ENCODE measurements at places on chromosomes 7 and 10.

GRCh38 chr7:43211693-43212092, 99.2 kb downstream of the HECW1 start:
- no peak for DNase-seq

GRCh38 chr7:27737616-27738015, 2.3 kb upstream of the TAX1BP1 start:
- DNase-seq = no peak

- no peak for DNase-seq
Measured at GRCh38 chr7:45601816-45602540, 27.8 kb downstream of the ADCY1 start.

- DNase-seq = no peak
Measured at GRCh38 chr7:78530351-78530750, 731.8 kb downstream of the PHTF2 start.

DNA sequence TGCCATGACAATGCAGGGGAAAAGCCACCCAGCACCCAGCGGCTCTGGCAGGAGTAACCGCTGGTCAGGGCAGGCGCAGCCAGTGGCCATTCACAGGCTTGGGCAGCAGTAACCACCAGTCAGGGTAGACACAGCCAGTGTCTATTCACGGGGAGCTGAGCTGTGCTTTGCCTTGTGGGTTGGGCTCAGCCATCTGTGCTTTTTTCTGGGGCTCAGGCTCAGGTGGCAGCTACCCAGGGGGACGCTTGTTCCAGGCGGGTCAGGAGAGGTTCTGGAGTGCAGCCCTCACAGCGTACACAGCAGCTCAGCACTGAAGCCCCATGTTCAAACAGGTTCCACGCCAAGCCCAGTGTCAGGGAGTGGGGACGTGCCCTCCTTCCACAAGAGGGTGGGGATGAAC, 28.5 kb downstream of the FOXL3 start:
- no peak for DNase-seq

DNA sequence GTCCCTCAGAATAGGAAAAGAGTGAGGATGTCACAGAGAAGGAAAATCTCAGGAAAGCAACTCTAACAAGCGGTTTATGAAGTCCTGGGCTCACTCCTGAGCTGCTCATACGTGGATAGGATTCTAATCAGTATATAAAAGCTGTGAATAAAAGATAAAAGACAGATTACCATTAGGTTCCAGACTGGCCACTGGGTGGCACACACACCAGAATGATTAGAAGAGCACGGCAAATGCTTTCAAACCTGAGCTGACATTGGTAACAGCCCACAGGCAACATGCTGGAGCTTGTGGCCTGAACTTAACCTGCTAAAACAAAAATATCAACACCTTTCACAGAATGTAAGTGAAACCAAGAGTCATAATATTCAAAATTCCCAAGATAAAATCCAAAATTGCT, 370.8 kb downstream of the GRID1 start:
- no peak for DNase-seq

- no peak for DNase-seq
Measured at GRCh38 chr10:76282061-76283025, 850.9 kb downstream of the LRMDA start.

DNA sequence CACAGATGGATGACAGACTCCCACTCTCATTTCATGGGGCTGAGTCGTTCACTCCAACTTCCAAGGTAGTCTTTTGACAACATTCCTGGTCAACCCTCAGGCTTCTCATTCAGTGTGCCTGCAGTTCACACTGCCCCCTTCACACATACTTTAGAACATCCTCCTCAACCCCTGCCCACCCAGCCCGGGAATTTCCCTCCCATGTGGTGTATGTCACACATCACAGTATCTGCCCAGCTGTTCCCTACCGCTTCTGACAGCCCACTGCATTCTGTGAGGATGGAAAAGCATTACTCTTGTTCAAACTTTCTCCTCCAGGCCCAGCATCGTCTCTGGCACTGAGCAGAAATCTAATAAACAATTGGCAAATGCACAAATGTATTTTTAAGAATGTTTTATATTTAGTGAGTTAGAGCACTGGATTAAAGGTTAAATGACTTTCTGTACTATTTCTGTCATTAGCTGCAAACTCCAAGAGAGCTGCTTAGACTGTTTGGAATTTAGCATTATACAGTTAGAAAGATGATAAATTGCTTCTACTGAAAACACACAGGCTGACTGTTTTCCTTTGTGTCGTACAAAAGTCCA, 110.4 kb downstream of the SFMBT2 start:
- no peak for DNase-seq

- DNase-seq = no peak
Measured at GRCh38 chr7:36192053-36192824, 39.2 kb downstream of the EEPD1 start.

- DNase-seq = no peak
Measured at GRCh38 chr10:68222391-68222790, 9.5 kb downstream of the ATOH7 start.

GRCh38 chr10:10515479-10516204, 502.0 kb upstream of the CELF2 start:
- DNase-seq = no peak

DNA sequence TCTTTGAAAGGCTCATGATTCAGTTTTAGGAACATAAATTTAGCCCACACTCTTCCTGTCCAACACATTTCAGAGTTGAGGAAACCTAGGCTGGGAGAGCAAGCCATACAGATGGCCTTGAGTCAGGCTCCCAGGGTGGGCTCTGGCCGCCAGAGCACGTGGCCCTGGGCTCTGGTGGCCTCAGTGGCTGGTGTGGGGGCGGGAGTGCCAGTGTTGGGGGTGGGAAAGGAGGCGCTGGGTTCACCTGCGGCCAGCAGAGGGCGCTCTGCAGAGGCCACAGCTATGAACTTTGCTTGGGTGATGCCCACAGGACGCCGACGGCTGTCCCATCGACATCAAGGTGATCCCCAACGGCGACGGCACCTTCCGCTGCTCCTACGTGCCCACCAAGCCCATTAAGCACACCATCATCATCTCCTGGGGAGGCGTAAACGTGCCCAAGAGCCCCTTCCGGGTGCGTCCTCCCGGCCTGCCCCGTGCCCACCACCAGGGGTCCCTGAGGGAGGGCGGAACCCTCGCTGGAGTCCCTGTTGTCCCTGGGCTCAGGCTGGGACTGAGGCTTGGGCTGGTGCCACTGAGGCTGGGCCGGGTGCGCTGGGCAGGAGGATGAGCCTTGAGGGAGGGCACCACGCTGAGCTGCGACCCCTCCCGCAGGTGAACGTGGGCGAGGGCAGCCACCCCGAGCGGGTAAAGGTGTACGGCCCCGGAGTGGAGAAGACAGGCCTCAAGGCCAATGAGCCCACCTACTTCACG, 11.9 kb downstream of the FLNC start:
- DNase-seq = no peak

DNA sequence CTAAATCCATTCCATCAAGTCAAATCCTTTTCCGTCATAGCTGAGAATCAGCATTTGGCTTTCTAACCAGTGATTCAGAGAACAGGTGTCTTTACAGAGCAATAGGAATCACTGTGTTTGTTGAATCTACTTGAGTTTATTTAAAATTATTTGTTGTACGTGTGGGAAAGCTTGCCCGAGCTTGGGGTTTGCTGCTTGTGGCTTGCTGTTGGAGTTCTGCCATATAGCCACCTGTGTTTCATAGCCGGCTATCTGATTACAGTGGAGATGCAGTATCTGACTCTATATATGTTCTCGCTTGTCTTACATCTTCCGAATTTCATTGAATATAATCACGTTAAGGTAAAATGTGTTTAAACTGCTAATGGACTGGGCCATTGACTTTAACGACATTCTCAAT, 274.3 kb upstream of the MKI67 start:
- no peak for DNase-seq

- no peak for DNase-seq
Measured at GRCh38 chr7:131655447-131655846, 99.0 kb upstream of the PODXL start.

GRCh38 chr10:47121336-47121735, 178.7 kb upstream of the GDF10 start:
- DNase-seq = no peak

GRCh38 chr7:27185013-27185853, at the start of gene HOXA11:
Gene HOXA11 (minus strand): TSS chr7:27185232. CDS start chr7:27185144, 88 bp downstream.
- DNase-seq = no peak

- DNase-seq = peak; percentile 86
Measured at GRCh38 chr10:75230600-75231038, 5.1 kb downstream of the COMTD1 start.

DNA sequence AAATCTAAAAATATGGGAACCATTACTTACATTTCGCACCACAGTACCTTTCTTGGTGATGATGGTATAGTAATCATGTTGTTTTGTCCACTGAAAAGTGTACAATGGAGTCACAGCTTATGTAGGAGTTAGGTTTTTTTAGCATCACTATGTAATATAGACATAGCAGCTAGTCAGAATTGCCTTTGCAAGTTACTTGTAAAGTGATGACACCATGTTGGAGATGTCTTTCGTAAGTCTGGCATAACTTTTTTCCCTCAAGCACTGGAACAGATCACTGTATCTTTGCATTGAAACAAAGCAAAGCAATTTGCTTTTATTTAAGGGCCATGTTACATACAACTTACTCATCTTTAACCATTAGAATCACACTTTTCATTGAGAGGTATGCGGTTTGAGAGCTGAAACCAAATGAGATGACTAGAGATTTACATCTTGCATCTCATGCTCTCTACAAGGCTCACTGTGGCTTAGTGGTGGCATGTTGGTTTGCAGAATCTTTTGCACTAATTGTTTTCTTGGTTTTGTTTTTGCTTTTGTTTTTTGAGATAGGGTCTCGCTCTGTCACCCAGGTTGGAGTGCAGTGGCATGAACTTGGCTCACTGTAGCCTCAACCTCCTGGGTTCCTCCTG, 18.3 kb downstream of the UBN2 start:
- DNase-seq = no peak

DNA sequence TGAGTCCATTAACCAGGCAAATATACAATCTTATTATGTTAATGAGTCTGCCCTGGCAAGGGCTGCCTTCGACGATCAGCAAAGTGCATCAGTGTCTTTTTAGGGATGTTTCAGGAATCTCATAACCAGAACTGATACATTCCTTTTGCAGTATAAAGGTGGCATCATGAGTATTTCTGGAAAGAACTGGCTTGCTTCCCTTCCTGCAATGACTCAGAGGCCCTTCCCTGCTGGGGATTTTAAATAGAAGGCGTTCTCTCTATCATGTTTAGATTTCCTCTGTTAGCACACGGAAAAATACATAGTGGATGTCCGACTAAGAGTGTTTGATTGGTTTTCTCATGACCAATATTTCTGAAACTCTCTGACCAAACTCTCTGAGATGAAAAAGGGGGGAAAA, 1.8 kb downstream of the NPS start:
- no peak for DNase-seq

DNA sequence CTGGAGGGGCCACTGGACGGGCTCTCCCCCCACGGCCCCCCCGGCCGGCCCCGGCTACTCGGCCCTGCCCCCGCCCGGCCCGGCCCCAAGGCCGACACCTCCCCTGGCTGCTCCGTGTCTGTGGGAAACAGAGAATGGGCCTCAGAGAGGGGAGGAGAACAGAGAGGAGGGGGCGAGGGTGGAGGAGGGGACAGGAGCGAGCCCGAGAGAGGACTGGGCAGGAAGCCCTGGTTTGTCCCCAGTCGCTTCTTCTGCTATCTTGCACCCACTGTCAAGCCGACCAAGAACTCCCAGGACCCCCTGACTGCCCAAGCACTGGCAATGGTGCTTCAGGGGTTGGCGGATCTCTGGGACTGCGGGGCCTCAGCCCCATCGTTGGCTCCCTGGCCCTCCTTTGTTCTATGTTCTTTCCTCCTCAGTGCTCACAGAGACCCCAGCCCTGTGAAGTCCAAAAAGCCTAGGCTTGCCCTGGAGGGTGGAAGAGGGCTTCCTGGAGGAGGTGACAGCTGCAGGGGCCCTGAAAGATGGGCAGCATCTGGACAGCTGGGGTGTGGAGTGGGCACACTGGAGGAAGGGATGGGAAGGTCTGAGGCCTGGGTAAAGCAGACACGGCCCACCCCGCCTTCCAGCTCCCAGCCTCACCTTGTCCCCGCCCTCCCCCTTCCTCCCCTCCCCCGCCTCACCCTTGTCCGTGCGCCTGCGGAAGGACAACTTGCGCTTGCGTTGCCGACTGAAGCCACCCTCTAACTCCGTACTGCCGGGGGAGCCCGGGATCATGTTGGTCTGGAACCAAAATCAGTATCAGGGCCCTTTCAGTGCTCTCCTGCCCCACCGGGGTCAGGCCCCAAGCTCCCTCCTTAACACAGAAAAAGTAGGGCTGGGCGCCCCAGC, 30.1 kb downstream of the KCNH2 start:
- DNase-seq = peak; percentile 36

GRCh38 chr7:36312064-36312914, 77.4 kb upstream of the ANLN start:
- no peak for DNase-seq

GRCh38 chr10:49534670-49535381, 4.1 kb downstream of the ERCC6 start:
- no peak for DNase-seq

DNA sequence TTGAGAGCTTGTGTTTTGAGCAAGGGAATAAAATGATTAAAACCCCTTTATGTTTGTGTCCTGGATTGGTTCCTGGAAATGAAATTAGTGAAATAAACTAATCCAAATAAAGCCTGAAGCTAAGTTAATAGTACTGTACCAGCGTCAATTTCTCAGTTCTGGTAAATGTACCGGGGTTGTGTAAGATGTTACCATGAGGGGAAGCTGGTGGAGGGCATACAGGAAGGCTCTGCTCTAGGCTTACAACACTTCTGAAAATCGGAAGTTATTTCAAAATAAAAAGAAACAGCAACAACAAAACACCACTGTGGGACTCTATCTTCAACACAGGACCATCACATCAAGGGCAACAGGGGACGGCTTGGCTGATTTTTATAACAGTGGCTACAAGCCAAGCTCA, 257.0 kb downstream of the CREB5 start:
- DNase-seq = no peak

- DNase-seq = no peak
Measured at GRCh38 chr10:19979628-19980027, 163.4 kb downstream of the PLXDC2 start.

- peak; percentile 50 for DNase-seq
Measured at GRCh38 chr10:131997366-131998049, 15.8 kb upstream of the BNIP3 start.

DNA sequence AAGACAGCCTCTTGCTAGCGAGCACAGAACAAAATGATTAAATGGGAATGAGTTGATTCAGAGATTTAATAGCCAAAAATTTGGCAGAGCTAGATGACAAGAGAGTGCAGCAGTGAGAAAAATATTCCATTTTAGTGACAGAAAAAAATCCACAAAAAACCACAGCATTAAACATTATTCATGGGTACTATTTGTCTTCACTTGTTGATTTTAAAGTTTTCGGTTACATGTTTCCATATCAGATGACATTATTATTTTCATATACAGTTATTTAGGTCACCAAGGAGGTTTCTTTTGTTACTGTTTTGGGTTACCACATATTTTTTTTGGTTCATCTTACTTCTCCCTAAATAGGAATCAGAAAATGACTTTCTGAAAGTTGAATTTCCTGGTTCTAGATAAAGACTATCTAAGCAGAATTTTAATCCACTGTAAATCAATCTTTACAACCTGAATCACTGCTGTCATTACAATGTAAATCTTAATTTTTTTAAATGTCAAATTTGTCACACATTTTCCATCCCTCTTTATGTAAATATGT, 87.9 kb downstream of the SVIL start:
- DNase-seq = no peak

GRCh38 chr10:18005445-18005780, 53.7 kb downstream of the SLC39A12 start:
- DNase-seq = no peak

- no peak for DNase-seq
Measured at GRCh38 chr10:114332301-114333192, 71.8 kb downstream of the AFAP1L2 start.

GRCh38 chr7:25385506-25386136, 157.3 kb upstream of the NPVF start:
- DNase-seq = no peak

Measured in mesothelial cell of epicardium (in vitro differentiated cells).